ENCODE measurements at places on chromosomes 5 and 9. TPM values are rescaled to one million over a fixed set of nuclear protein-coding genes. Genes with fewer than 3 reads are reported as not detected.

DNA sequence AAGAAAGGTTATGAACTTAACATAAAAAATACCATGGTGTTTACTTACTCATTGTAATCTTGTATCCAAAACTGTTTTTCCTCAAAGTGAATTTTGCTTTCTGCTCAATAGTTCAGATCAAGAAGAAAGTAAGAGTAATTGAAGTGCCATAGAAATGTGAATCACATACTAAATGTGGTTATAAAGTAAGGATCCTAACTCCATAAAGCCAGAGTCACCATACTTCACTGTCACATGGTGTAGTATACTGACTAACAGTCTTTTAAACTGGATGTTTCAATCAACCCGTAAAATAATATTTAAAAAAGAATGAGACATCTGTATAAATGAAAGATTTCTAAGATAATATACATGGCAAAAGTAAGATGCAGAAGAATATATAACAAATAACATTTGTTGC, 72.1 kb downstream of the NIPBL start:
- H3K27me3 ChIP-seq = no peaks in the 10 kb centered on the region
- no peak overlapping the region for H3K27ac ChIP-seq
- DNase-seq = no peak
- no peak overlapping the region for H3K4me3 ChIP-seq
- no peaks in the 10 kb centered on the region for H3K36me3 ChIP-seq
- H3K4me1 ChIP-seq = peaks cover 69% of the 10 kb centered on the region

- H3K27me3 ChIP-seq = no peaks in the 10 kb centered on the region
- H3K36me3 ChIP-seq = no peaks in the 10 kb centered on the region
- H3K27ac ChIP-seq = no peak overlapping the region
- H3K4me3 ChIP-seq = no peak overlapping the region
- peak; percentile 47 for DNase-seq
Measured at GRCh38 chr5:128446-128845, 36.5 kb downstream of the PLEKHG4B start.

The SLC1A3 gene
- 26.5 TPM for total RNA-seq

DNA sequence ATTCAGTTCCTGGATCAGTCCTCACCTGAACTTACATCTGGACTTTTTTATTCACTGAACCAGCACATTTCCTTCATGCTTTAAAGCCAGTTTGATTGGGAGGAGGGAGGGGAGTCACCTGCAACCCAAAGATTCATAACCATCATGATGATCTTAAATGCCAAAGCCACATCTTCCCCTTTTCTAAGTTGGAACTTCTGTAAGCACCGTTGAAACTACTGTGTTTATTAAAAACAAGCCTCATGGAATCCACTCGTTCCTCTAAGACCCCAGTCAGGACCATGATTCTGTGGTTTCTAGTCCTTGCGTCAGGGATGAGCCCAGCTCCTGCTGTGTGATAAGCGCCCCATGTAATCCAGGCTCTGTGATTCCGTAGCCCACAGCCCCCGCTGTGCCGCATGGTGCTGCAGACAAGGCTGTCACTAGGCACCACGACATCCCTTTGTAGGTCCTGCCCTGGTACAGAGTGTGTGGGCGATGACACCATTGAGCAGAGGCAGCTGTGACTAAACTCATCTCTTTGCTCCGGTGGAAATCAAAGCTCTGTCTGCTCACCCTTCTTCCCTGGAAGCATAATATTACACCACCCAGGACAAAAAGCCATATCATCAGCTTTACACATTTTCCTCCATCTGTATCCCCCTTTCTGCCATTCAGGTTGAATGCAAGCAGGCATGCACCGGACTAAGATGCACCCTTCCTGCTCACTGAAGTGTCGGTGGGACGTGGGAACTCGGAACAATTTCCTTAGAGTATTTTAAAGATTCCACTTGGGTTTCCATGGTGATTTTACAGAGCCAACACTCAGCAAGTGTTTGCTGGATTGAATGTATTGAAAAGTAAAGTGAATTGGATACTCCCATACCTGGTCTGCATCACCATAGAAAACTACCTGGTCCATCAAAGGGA, 132.0 kb upstream of the FSTL4 start:
- no peak overlapping the region for H3K4me3 ChIP-seq
- no peaks in the 10 kb centered on the region for H3K36me3 ChIP-seq
- no peak overlapping the region for H3K27ac ChIP-seq
- no peaks in the 10 kb centered on the region for H3K27me3 ChIP-seq
- H3K4me1 ChIP-seq = no peaks in the 10 kb centered on the region

GRCh38 chr5:143601357-143601756, 197.9 kb upstream of the NR3C1 start:
- H3K4me1 ChIP-seq = peaks cover 6% of the 10 kb centered on the region
- no peak overlapping the region for H3K27ac ChIP-seq
- no peaks in the 10 kb centered on the region for H3K36me3 ChIP-seq
- DNase-seq = peak; percentile 64
- H3K4me3 ChIP-seq = no peak overlapping the region
- H3K27me3 ChIP-seq = no peaks in the 10 kb centered on the region

DNA sequence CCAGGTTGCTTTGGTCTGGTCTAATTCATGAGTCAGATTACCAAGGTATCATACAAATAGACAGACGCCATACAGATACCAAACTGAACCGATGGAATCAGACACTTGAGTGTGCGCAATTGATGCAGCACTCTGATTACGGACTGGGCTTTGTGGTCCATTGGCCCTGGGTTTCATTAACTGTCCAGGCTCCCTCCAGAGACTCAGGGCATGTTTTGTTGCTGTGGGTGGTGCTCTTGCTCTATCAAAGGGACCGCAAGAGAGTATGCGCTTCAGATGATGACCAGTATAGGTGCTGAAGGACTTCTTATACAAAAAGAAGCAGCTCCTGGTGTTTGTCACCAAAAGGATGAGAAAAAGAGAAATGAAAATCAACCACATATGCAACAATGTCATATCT, 36.9 kb upstream of the ANKRD55 start:
- H3K4me3 ChIP-seq = no peak overlapping the region
- no peaks in the 10 kb centered on the region for H3K36me3 ChIP-seq

The NDUFS6 gene
- total RNA-seq = 66.4 TPM

GRCh38 chr9:72154468-72155285, 5.4 kb downstream of the GDA start:
- no peak for DNase-seq
- no peak overlapping the region for H3K4me3 ChIP-seq
- no peaks in the 10 kb centered on the region for H3K36me3 ChIP-seq
- H3K27ac ChIP-seq = no peak overlapping the region

DNA sequence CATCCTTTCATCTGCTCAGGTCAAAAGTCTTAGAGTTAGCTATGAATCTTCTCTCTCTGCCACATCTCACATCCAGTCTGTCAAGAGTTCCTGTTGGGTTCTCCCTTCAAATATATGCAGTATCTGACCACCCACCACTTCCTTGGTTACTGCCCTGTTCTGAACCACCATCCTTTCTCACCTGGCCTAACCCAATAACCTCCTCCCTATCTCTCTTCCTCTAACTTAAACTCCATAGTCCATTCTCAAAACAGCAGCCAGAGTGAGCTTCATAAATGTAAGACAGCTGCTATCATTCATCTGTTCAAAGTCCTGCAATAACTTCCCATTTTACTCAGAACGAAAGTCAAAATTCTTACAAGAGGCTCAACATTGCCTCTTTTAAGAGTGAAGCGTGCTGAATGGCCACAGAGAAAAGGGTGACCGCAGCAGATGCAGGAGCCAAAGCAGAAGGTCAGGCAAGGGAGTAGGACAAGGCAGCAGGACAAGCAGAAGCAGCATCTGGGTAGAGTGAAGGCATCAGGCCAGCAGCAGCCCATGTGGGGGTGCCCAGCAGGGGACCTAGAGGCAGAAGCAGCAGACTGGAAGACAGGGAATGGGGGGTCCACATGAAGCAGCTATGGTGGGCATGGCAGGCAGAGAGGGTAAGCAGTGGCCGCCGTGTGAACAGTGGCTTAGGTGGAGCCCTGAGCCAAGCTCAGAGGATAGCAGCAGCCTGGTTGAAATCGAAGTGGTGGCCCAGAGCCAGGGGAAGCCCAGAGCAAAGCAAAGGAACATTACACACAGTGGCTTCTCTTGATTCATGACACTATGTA, 39.3 kb upstream of the CDC42SE2 start:
- no peak overlapping the region for H3K27ac ChIP-seq
- no peak for DNase-seq
- no peaks in the 10 kb centered on the region for H3K27me3 ChIP-seq
- no peak overlapping the region for H3K4me3 ChIP-seq
- no peaks in the 10 kb centered on the region for H3K4me1 ChIP-seq

DNA sequence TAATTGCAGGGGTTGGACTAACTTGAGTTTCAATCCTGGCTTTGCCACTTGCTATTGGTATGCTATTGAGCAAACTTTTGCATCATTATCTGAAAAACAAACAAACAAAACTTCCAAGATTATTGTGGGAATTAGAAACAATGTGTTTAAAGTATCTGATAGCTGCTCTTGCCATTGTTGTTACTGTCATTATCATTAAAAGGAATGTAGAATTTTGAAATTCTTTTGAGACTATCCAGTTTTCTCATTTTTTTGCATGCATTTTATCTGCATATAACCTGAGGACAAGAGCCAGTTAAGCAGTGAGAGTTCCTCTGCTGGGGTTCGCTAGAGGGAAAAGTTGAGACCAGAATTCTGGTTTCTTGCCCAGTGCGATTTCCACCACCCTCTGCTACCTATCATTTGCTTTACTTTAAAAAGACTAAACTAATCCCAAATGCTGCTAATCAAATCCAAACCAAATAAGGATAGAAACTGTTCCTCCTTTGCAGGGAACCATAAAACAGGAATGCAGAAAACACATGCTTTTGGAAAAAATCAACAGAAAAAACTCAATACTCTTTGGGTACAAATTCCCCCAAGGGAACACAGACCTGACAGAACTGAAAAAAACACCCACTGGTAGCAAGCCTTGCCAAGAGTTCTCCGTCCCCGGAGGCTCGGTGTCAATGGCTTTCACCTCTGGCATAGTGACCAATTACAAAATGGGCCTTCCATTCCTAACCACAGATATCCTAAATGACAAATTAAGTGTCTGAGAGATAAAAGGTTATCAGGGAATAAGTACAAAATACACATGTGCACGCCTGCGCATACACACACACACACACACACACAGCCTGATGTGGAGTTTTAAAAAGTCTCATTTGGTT, 373.7 kb downstream of the ARL15 start:
- no peaks in the 10 kb centered on the region for H3K4me1 ChIP-seq
- H3K27ac ChIP-seq = no peak overlapping the region
- no peak overlapping the region for H3K4me3 ChIP-seq

DNA sequence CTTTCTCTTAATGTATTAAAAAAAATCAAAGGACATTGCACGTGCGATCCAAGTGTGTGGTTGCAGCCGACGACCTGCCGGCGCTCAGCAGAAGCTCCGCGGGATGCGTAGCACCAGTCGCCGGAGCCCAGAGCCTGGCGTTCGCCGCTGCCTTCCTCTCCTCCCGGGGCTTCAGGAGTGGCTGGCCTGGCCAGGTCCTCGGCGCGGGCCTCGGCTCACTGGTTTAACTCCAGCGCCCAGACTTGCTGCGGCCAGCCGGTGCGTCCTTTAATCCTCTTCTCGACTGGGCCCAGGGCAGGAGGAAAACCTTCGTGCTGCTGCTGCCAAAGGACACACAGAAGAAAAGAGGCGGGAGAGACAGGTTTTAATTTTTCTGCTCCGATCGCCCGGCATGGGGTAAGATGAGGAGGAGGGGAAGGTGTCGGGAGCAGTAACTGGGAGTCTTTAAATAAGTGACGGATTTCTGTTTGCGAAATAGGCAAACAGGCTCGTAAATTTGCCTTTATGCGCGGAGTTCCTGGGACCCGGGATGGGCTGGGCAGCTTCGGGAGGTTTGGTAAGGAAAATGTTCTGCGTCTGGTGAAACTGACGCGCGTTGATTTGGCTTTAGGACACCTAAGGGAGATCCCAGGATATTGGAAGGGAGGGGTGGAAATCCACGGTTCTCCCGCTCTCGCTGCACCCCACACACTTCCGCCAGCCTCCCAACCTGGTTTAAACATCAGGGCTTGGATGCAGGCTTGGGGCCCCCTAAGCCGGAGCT, 2.3 kb downstream of the HAND1 start:
- H3K4me3 ChIP-seq = peak overlapping the region; percentile 20
- peaks cover 69% of the 10 kb centered on the region for H3K4me1 ChIP-seq
- no peak for DNase-seq

DNA sequence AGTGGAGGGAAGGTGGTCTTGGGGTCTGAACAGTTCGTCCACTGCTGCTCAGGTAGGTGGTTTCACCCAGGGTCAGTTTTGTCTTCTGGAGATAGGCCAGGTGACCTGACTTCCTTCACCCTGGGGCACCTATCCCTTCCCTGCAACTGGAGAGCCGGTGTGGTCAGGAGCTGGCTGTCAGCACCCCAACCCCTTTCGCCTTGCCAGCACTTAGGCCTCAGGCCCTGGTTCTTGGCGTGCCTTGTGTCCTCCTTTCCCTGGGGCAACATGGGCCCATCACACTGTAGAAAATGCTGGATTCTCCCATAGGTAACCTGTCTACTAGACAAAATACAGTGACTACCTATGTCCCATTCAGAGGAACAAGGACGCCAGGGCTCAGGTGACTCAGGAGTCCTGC, 13.1 kb downstream of the PROP1 start:
- DNase-seq = peak; percentile 62
- peaks cover 7% of the 10 kb centered on the region for H3K4me1 ChIP-seq
- no peak overlapping the region for H3K27ac ChIP-seq
- H3K36me3 ChIP-seq = no peaks in the 10 kb centered on the region
- H3K27me3 ChIP-seq = peaks cover 36% of the 10 kb centered on the region

DNA sequence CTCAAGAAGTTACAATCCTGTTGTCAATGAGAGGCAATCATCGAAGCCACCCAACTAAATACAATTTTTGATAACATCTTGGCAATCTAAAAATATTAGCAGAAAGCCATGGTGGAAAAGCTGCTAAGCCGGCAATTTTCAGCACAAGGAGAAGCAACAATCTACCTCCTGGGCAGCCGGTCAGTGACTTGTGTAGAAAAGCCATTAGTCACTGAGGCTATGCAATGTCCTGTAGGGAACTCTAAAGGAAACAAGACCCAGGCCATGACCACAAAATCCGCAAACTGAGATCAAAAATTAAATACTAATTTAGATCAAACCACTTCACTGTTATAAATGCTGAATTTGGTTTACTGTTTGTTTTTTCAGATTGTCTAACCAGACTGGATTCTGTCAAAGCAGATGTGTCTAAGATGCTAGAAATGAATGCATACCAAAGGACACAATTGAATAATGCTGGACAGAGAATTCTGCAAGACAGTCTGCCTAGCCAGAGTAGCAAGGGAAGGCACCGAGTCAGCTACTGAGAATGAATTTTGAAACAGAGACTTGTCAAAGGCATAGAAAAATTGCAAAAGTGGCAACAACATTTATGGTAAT, 384.8 kb downstream of the PRELID2 start:
- H3K4me3 ChIP-seq = no peak overlapping the region
- H3K27me3 ChIP-seq = no peaks in the 10 kb centered on the region
- H3K27ac ChIP-seq = no peak overlapping the region
- no peaks in the 10 kb centered on the region for H3K4me1 ChIP-seq
